ENCODE measurements at places on chromosomes 11 and 22.

DNA sequence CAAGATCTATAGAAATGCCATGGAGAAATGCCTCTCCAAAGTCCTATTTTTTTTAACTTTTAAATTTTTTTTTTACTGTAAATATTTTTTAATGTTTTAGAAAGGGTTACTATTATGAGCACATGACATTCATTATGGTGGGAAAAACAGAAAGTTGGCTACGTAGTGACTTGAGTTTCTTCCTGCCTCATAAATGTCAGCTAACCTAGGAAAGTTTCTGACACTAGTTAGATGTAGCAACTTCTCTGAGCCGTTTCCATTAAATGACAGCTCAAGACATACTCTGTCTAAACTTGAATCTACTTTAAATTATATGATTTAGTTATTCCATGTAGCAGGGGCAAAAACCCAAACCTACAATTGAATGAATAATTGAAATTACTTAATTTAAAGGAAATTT, 18.4 kb upstream of the CTSC start:
- no peak for DNase-seq

DNA sequence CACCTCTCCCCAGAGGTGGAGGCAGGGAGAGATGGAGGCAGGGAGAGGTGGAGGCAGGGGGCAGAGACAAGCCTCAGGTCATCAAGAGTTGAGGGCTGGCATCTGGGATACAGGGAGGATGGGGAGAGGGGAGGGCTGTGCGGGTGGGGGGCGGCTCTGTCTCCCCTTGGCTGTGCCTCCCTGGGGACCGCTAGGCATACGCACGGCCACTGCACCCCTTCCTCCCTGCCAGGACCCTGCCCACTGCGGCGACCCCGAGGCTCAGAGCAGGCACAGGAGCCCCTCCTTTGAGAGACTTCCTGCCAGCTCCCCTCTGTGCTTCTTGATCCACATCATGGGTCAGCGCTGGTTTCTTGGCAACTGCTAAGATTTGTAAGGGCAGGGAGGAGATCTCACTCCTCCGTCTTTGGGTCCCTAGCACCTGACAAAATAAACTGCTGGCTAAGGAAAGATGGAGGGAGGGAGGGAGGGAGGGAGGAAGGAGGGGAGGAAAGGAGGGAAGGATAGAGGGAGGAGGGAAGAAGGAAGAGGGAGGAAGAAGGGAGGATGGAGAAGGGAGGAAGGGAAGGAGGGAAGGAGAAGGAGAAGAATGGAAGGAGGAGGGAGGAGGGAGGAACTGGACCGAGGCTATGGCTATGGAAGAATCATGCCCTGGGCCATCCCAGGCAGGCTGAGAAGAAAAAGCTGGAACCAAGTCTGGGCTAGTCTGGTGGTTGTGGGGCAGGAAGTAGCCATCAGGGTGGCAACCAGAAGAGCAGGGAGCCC, 18.5 kb downstream of the PRR33 start:
- DNase-seq = no peak

DNA sequence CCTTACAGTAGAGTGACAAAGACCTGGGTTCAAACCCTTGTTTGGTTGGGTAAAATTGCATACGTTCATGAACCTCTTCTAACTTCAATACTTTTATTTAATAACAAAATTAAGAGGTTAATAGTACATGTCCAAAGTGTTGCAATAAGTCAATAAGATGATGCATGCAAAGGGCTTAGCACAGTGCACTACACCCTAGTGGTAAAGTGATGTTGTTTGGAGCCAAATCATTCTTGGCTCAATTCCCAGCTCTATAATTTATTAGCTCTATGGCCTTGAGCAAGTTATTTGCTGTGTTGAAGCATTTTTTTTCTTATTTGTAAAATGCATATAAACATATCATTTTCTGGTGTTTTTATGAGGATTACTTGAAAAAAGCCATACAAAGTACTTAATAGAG, 945.3 kb downstream of the LRRC4C start:
- peak; percentile 18 for DNase-seq

DNA sequence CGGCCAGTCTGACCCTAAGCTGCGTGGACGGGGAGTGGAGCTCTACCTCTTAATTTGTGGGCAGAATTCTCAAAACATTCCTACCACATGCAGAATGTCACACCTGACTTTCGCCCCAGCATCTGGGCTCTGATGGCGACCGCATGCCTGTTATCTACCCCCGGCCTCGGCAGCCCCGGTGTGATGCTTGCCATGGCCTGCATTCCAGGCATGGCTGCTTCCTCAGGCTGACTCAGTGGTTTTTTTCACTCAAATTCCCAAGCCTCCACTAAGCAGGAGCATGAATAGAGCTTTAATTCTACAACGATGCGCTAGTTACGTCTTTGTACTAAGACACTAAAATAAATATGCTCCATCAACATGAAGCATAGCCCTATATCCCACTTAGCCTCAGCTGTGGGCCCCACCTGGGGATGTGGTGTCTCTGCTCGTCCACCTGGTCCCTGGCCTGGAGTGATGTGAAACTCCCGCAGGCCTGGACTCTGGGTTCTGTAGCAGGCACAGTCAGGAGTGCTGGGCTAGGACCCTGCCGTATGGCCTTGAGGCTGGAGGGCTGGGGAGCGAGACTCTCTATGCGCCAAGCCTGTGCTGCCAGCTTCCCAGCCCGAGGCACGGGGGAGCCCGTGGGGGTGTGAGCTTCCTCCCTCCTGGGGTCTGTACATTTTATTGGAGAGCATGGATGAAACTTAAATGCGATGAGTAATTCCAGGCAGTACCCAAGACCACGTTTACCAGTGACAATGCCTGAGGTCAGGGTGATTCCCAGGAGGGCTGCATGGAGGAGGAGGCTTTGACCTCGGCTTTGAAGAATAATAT, 153.2 kb downstream of the CTTN start:
- DNase-seq = no peak

DNA sequence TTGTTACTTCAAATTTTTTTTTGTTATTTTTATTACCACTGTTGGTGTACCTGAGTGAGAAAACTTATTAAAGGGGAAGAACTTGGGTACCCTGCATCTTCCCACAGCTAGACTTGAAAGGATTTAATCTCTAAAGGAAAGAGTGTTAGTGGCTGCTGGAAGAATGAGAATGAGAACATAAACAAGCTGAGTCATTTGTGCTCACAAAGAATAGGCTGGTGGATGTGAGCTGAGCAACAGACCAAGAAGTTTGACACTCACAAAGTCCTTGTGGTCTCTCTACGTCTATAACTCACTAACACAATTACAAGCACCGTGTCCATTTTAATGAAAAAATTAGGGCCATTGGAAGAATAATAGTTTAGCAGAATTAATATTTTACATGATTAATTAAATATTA, 217.6 kb upstream of the ANO5 start:
- DNase-seq = no peak

All from fibroblast of skin of left quadriceps (primary cell).